KBM-7 (cell line): ENCODE measurements at places on chromosomes 5 and 9.
A peak's percentile ranks its signal among the peaks of the same experiment; 100 is the strongest.

- no peak for DNase-seq
Measured at GRCh38 chr9:133622555-133622954, 13.4 kb upstream of the FAM163B start.

GRCh38 chr5:144549580-144549979 lies 378.9 kb downstream of the KCTD16 start:
- no peak for DNase-seq

DNA sequence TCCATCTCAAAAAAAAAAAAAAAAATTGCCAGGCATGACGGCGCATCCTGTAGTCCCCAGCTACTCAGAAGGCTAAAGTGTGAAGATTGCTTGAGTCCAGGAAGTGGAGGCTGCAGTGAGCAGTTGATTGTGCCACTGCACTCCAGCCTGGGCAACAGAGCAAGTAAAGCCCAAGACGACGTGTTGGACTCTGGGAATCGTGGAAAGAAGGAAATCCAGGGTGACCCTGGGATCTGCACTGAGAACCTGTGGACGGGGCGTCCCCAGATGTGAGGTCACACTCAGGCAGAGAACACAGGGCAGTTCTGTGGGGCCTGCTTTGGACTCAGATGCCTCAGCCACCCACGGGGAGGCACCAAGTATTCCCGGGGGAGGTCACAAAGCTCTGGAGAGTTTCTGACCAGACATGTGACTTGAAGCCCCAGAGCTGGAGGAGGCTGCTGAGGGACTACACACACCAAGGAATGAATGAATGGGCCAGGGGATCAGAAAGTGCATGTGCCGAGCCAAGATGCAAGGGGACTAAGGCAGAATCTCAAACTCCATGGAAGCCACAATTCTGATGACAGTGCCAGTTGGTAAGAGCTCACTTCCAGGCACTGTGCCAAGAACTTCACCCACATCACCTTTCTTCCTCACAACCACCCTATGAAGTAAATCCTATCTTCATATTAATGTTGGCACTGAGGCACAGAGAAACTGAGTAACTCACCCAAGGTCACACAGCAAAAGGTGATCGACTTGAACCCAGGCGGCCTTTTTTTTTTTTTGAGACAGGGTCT lies 12.9 kb downstream of the DYNC2I2 start:
- no peak for DNase-seq

- DNase-seq: peak; percentile 4
Measured at GRCh38 chr5:117859176-117859575, 1129.2 kb downstream of the DTWD2 start.

GRCh38 chr5:96175090-96175489 lies 213.4 kb upstream of the ELL2 start:
- DNase-seq: peak; percentile 7

- DNase-seq: no peak
Measured at GRCh38 chr9:124652203-124652602, 118.9 kb downstream of the NR6A1 start.

GRCh38 chr5:113065626-113066025 lies 89.0 kb downstream of the DCP2 start:
- DNase-seq: no peak

DNA sequence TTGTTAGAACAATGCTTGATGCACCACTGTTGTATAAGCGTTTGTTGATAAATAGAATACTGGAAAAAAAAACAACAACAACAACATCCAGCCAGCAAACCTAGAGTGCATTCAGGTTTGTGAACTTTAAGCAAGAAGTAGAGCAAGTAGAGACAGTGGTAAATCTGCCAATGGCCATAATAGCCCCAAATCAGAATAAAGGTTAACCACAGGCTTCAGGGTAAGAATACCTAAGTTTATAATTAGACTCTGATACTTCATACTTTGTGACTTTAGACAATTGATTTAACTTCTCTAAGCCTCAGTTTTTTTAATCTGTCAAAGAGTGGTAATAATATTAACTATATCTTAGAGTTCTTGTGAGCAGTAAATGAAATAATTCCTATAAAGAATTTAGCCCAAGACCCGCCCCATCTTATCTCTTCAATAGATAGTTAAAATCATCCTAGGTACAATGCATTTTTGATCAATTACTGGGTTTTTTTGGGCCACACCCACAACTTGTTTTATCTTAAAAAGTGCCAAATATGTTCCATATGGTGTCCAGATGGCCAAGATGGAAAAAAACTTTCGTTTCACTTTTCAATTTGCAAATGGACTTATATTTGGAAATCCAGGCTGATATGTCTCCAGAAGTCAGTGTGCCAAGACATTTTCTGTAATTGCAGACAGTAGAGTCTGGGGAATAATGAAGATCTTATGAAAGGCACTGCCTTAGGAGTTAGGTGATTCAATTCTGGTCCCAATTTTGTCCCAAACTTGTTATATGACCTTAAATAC lies 24.5 kb upstream of the DPYSL3 start:
- DNase-seq: no peak

DNA sequence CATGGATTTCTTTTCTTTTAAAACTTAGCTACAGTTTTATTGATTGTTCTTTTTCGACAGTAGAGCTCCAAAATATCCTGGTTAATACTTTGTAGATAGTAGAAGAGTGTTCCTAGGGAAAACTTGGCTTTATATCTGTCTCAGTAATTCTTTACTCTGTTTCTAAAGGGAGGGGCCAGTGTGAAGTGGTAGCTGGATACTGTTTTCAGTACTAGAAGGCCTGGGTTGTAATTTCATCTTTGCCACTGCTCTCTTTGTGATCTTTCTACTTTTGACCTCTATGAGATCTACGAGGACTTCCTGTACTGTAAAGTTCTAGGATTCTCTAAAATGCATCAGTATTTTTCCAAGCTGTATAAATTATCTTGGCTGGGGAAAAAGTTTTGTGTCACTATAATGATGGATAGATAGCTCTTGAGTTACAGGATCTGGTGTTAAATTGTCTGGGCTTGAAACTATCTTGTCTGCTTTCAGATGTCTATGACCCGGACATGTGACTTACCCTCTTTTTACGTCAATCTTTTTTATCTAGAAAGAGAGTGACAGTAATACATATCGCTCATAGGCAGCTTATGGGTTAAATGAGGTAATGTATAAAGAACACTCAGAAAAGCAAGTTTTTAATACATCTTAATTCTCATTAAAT lies 53.6 kb downstream of the PRR16 start:
- no peak for DNase-seq

DNA sequence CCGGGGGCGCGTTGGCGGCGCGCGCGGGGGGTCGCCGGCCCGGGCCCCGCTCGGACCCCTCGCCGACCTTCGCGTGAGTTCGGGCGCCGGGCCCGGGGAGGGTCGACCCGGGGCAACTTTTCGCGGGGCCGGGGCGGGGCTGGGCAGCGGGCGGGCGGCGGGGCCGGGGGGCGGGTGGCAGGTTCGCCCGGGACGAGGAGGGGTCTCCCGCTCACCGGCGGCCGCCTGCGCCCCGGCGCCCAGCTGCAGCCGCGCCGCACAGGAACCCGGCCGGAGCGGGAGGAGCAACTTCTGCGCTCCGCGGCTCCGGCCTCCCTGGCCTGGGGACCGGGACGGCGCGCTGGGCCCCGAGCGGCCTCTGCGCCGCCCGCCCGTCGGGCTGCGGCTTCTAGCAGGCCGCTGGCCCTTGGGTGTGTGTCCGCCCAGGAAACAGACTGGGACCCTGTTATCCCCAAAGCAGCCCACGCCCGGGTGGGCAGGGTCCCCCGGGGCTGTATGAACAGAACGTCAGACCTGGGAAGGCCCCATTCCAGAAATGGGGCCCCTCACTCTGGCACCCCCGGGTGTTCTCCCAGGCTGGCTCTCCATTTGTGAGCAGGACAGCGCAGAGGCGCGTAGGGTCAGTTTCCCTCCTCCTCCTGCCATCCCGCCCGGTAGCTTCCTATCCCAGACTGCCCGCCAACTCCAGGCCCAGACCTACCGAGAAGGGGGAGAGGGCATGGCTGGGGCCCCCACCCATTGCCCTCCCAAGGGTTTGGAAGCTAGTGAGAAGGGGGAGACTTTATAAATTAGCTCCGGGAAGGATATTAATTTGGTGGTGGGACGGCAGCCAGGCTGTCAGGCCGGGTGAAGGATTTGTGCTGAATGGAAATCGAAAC lies 708 bp downstream of the RXRA start:
- DNase-seq: peak; percentile 31

- no peak for DNase-seq
Measured at GRCh38 chr9:132996526-132996925, 18.0 kb downstream of the GFI1B start.

- no peak for DNase-seq
Measured at GRCh38 chr9:2615497-2615896, 6.1 kb upstream of the VLDLR start.

DNA sequence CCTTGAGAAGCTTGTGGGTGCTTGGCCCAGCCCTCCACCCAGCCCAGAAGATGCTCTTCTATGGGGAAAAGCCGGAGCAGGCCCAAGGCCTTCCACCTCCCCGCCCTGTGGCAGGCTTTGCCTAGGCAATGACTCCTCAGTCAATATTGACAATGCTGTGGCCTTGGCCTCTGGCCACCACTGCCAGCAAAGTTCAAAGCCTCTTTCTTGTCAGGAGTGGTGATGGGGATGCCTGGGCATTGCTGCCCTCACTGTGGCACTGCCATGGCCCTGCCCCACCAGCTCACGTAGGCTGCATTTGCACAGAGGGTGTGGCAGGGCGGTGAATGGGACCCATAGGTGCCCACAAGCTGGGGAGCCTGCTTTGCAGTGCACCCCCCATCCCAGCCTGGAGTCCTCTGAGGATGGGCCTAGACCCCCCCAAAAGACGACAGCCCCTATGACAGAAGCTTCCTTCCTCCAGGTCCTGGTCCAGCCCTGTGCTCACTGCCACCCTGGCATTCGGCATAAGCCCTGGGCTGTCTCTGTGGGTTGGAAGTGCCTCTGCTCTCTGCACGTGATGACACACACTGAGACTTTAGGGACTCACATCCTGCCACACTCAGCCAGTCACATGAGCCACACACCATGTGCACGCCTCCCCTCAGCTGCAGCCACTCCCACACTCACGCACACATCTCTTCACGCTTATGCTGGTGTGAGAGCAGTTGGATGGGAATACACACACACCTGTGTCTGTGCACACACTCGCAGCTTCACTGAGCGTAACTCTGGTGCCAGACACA lies 31.1 kb downstream of the MORN5 start:
- no peak for DNase-seq

- DNase-seq: peak; percentile 27
Measured at GRCh38 chr9:118529210-118529609, 825.0 kb downstream of the TLR4 start.

GRCh38 chr9:94802793-94803192 lies 76.3 kb downstream of the AOPEP start:
- no peak for DNase-seq

DNA sequence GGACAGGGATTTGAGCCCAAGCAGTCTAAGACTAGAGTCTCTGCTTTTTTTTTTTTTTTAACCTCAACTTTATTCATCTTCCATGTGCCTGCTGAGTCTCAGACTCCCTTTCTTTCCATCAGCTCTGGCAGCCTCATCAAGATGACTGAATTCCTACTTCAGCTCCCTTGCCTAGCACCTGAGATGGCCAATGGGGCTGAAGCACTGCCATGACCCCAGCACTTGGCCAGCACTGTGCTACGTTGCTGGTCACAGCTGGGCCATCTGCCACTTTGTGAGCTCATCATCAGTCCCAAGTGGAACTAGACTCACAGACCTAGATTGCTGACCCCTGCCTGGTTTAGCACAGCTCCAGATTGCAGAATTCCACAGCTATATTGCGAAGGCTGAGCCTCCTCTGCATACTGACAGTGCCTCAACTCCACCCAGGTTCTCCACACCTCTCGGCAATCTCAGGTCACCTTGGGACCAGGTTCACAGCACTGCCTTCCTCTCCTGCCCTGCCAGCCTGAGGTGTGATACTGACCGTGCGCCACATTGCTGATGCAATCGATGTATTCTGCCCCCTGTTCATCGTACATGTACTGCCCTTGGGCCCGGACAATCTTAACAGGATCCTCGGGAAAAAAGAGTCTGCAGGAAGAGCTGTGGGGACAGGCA lies 1.6 kb downstream of the PHYKPL start:
- DNase-seq: no peak

- DNase-seq: no peak
Measured at GRCh38 chr9:37963936-37964739, 60.2 kb upstream of the SLC25A51 start.

GRCh38 chr9:134123764-134124128 lies 12.1 kb upstream of the WDR5 start:
- no peak for DNase-seq

- peak; percentile 72 for DNase-seq
Measured at GRCh38 chr5:16934123-16934522, 2.0 kb downstream of the MYO10 start.

DNA sequence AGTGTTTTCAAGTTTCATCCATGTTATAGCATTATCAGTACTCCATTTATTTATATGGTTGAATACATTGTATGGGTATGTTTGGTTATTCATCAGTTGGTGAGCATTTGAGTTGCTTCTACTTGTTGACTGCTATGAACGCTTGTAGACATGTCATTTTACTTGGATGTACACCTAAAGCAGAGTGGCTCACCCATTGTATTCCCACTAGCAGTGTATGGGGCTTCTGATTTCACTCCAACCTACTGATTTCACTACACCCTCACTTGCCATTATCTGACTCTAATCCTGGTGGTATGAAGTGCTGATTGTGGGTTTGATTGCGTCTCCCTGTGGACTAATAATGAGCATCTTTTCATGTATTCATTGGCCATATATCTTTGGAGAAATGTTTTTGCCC lies 9.5 kb downstream of the NPM1 start:
- DNase-seq: no peak

GRCh38 chr5:143921525-143922311 lies 109.8 kb downstream of the HMHB1 start:
- no peak for DNase-seq

DNA sequence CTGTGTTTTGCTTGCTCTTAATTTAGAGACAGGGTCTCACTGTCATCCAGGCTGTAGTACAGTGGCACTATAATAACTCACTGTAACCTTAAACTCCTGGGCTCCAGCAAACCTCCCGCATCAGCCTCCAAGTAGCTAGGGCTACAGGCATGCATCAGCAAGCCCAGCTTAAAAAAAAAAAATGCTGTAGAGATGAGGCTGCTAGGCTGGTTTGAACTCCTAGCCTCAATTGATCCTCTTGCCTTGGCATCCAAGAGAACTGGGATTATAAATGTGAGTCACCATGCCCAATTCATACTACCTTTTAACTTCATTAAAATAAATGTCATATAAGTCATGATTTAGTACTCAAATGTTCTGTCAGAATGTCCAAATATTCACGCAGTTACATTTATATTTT lies 2195.7 kb upstream of the C9orf72 start:
- DNase-seq: no peak

GRCh38 chr9:89952401-89952800 lies 347.6 kb downstream of the GADD45G start:
- DNase-seq: no peak
